ENCODE measurements at places on chromosomes 1 and 21. TPM values are rescaled to one million over a fixed set of nuclear protein-coding genes. Genes with fewer than 3 reads are reported as not detected.

The USP48 gene
- 39.1 TPM for total RNA-seq

DNA sequence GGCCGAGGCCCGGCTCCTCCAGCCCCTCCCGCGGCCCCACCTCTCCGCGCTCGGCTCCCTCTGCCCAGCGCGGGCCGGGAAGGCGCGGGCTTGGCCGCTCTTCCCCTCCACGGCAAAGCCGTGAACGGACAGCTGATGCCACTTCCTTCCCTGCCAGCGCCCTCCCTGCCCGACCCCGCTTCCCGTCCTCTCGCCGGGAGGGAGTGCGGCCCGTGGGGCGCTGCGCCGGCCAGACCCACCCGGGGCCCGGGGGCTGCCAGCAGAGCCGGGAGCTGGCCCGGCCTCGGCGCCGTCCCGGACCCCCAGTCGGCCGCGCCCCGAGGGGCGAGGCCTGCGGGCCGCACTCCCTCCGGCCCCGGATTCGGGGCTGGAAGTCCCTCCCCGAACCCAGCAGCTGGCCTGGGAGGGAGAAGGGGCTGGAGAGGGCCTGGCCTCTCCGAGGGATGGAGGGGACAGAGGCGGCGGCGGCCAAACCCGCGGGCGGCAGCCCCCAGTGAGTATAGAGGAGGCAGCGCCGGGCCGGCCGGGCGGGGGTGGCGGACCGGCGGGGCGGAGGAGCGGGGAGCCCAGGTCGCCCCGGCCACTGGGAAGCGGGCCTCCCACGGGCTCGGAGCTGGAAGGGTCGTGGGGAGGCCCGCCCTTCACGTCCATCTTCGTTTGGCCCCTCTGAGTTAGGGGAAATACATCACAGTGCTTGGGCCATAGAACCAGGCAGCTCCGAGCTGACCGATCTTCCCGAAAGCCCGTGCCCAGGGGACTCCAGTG, at the start of gene KIAA1614:
KIAA1614 (plus strand) TSS at position 97 of the 765 bp plus-strand sequence; CDS start at position 444, 347 bp downstream.
- no peaks in the 10 kb centered on the region for H3K27me3 ChIP-seq
- H3K4me1 ChIP-seq = peaks cover 30% of the 10 kb centered on the region
- peak within 1 kb of the TSS; percentile 90 for H3K27ac ChIP-seq
- DNase-seq = peak; percentile 54

The FCGR3A gene
- 15.0 TPM for total RNA-seq

The EPHA2 gene
- total RNA-seq = 9.6 TPM

The AMY2A gene
- not detected for total RNA-seq

DNA sequence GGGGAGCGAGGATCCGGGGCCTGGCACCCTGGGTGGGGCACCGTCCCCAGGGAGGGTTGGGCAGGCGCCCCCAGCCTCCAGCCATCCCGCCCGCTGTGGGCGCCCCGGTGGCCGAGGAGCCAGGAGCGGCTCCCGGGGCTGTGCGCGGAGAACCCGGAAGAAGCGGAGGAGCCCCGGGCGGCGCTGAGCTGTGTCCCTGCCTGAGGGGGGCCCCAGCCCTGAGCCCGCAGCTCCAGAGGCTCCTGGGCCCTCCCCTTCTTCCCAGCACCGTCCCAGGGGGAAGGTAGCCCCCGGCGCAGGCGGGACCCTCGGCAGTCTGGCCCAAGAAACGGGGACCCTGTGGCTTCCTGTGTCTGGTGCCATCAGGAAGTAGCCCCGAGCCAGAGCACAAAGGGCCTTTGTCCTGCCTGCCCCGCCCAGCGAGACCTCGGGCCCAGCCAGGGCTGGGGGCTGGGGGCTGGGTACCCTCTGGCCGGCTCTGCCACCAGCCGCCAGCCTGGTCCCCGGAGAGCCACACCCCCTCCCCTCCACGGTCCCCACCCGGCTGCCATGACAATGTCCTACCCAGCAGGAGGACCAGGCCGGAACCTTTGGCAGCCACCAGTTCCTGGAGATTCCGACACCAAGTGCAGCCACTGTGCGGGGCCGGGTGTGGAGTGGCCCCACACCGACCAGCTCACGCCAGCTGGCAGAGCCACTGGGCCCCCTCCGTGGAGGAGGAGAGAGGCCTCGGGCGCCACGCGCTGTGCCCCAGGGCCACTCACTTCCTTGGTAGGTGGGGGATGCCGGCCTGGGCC, 15.6 kb upstream of the TTLL10 start:
- peaks cover 31% of the 10 kb centered on the region for H3K27me3 ChIP-seq
- H3K4me1 ChIP-seq = peaks cover 15% of the 10 kb centered on the region
- peak overlapping the region; percentile 98 for H3K27ac ChIP-seq

GRCh38 chr1:244710474-244711062, 57.6 kb downstream of the DESI2 start:
- no peak overlapping the region for H3K27ac ChIP-seq
- H3K4me1 ChIP-seq = peaks cover 17% of the 10 kb centered on the region
- peaks cover 12% of the 10 kb centered on the region for H3K36me3 ChIP-seq
- no peaks in the 10 kb centered on the region for H3K27me3 ChIP-seq
- no peak overlapping the region for H3K4me3 ChIP-seq
- DNase-seq = no peak

GRCh38 chr21:33030633-33031032, 4.9 kb downstream of the OLIG2 start:
- peaks cover 42% of the 10 kb centered on the region for H3K4me1 ChIP-seq
- H3K27me3 ChIP-seq = peaks cover 100% of the 10 kb centered on the region
- no peak for DNase-seq
- H3K4me3 ChIP-seq = no peak overlapping the region

The ACOT11 gene
- 64.8 TPM for total RNA-seq

GRCh38 chr1:98098473-98098872, 177.6 kb upstream of the DPYD start:
- no peaks in the 10 kb centered on the region for H3K36me3 ChIP-seq
- H3K4me3 ChIP-seq = no peak overlapping the region
- H3K4me1 ChIP-seq = no peaks in the 10 kb centered on the region
- H3K27me3 ChIP-seq = no peaks in the 10 kb centered on the region

The S100A7A gene
- total RNA-seq = not detected

DNA sequence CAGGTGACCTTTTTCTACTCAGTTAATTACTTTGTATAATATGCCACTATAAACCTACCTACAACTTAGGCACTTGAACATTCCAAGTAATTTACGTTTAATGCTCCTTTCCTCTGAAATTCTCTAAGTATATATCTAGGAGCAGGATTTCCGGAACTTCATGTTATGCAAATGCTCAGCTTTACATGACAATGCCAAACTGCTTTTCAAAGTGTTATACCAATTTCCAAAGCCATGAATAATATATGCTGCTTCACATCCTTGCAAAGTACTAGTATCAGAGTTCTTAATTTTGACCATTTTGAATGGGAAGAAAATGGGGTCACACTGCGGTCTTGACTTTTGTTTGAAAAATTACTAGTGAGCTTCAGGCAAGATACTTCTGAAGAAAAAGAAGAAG, 5.8 kb upstream of the XCL1 start:
- no peaks in the 10 kb centered on the region for H3K27me3 ChIP-seq
- DNase-seq = no peak

The CFHR5 gene
- total RNA-seq = not detected

DNA sequence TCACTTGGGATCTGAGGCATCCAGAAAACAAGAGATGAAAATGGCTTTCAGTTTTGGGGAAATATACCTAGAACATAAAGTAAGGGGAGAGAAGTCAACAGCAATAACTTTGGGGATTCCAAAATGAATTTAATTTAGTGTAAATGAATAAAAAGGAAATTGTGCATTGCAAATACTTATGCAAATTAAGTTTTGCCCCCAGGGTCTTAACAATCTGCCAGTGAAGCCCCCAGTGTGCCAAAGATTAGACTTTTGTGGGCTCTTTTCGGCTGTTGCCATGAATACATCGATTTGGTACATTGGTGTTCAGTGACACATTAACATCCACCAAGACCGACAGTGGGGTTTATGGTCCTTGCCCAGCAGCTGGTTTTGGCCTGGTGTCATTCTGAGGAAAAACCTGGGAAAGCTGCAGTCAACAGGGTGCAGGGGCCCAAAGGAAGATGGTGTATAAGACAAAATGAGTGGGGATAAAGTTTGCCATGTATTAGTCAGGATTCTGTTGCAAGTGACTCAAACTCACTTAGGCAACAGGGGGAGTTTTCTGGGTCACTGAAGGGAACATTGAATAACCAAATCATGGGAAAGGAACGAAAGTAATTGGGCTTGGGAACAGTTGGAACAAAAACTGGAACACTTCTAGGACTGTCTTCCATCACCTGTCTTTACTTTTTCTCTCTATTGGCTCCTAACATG, 30.2 kb upstream of the IGSF3 start:
- H3K4me3 ChIP-seq = no peak overlapping the region
- peaks cover 3% of the 10 kb centered on the region for H3K27me3 ChIP-seq
- no peaks in the 10 kb centered on the region for H3K4me1 ChIP-seq
- no peak overlapping the region for H3K27ac ChIP-seq

DNA sequence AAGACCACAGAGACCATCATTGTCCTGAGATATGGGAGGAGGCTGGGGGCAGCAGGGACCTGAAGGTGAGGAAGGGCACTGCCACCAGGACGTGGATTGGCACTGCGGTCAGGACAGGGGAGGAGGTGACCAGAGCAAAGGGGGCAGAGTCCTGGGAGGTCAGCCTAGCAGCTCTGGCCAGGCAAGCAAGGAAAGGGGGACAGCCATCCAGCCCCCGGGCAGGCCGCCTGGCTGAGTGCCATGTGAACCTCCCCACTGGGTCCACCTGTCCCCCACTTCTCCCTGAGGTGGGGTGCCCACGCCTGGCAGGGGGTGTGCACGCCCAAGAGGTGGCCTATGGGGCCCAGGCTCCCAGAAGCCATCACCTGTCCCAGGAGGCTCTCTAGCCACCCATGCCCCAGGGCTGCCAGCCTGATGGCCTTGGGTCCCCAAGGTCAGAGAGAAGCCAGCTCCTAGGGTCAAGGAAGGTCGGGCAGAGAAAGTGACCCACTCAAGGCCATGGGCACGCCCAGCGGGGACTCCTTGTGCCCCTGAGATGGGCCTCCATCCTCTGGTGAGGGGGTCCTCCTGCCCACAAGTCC, 17.6 kb upstream of the PTTG1IP start:
- no peak overlapping the region for H3K4me3 ChIP-seq
- DNase-seq = no peak
- peaks cover 26% of the 10 kb centered on the region for H3K27me3 ChIP-seq
- H3K36me3 ChIP-seq = no peaks in the 10 kb centered on the region
- H3K4me1 ChIP-seq = no peaks in the 10 kb centered on the region
- H3K27ac ChIP-seq = no peak overlapping the region

GRCh38 chr1:214824763-214825162, 221.8 kb downstream of the CENPF start:
- H3K27ac ChIP-seq = no peak overlapping the region
- H3K27me3 ChIP-seq = no peaks in the 10 kb centered on the region
- H3K4me3 ChIP-seq = no peak overlapping the region

DNA sequence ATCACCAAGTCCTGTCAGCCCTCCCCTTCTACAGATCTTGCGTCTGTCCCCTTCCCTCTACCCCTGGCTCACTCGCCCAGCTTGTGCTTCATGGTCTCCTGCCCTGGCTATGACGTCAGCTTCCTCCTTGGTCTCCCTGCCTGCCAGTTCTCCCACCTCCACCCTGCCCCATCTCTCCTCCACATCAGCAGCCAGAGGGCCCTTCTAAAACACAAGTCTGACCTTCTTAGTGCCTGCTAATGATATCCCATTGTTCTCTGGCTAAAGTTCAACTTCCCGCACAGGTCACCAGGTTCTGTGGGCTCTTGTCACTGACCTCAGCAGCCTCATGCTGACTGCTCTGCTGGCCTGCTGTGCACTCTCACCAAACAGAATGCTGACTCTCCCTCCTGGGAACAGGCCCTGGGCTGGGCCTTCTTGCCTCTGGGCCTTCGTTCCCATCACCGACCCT, 24.7 kb upstream of the MYCL start:
- H3K4me1 ChIP-seq = peaks cover 20% of the 10 kb centered on the region
- H3K36me3 ChIP-seq = no peaks in the 10 kb centered on the region
- H3K4me3 ChIP-seq = no peak overlapping the region
- peak overlapping the region; percentile 18 for H3K27ac ChIP-seq
- peaks cover 21% of the 10 kb centered on the region for H3K27me3 ChIP-seq

GRCh38 chr1:101314244-101314643, 77.4 kb downstream of the S1PR1 start:
- no peak overlapping the region for H3K4me3 ChIP-seq
- H3K27ac ChIP-seq = no peak overlapping the region
- no peaks in the 10 kb centered on the region for H3K36me3 ChIP-seq
- DNase-seq = no peak

The TMPRSS15 gene
- total RNA-seq = not detected

GRCh38 chr1:21868941-21869454, 56.9 kb downstream of the LDLRAD2 start:
- peaks cover 89% of the 10 kb centered on the region for H3K36me3 ChIP-seq
- H3K27me3 ChIP-seq = no peaks in the 10 kb centered on the region
- no peak for DNase-seq
- H3K27ac ChIP-seq = peak overlapping the region; percentile 62
- no peak overlapping the region for H3K4me3 ChIP-seq
- H3K4me1 ChIP-seq = peaks cover 26% of the 10 kb centered on the region

Data from left ventricle myocardium inferior (tissue), 1 donor.